GM23248 (cell line): ENCODE measurements at places on chromosomes 3 and 15.
A peak's percentile ranks its signal among the peaks of the same experiment; 100 is the strongest.

- DNase-seq, result no peak
These were observed 90.7 kb upstream of the IQSEC1 start for GRCh38 chr3:13163848-13164382.

- DNase-seq, result no peak
These were observed at the start of the genes DUOX2 and DUOXA2 for GRCh38 chr15:45114076-45114750. Gene DUOX2, minus strand, starts transcription at chr15:45114172. Its CDS starts 761 bp downstream, at chr15:45113411. Gene DUOXA2, plus strand, starts transcription at chr15:45114326. Its CDS starts 280 bp downstream, at chr15:45114606.

DNA sequence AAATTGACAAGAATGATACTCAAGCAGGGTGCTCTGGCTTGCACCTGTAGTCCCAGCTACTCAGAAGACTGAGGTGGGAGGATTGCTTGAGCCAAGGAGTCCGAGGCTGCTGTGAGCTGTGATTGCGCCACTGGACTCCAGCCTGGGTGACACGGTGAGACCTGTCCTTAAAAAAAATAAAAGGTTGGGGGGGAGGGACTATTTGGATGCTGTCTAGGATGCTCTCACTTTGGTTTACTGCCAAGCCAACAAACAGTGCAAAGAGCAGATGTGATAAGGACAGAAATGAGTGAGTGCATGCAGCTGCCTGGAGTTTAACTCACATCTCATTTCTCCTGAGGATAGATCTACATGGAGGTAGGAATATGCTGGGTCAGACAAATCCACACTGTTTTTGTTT, 130.0 kb downstream of the FRMD4B start:
- no peak for DNase-seq

DNA sequence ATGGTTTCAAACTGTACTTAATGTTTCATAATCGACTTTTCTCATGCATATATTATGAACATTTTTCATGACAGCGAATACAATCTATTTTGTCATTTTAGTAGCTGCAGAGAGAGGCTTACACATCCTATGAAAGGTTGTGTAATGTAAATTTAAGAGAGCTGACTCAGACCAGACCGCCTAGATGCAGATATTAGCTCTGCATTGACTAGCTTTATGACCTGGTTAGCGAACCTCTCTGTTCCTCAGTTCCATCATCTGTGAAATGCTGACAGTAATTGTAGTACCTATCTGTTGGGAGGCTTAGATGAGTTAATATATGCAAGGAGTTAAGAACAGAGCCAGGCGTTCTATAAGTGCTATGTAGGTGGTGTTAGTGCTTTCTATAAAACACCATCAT, 116.2 kb upstream of the RASGRP1 start:
- no peak for DNase-seq

GRCh38 chr15:38267421-38268022, 14.9 kb downstream of the SPRED1 start:
- peak; percentile 62 for DNase-seq

- DNase-seq, result peak; percentile 92
These were observed 2.8 kb upstream of the FAM131A start for GRCh38 chr3:184334470-184335158.

- DNase-seq, result no peak
These were observed 63.5 kb downstream of the CHST2 start for GRCh38 chr3:143182866-143183664.

DNA sequence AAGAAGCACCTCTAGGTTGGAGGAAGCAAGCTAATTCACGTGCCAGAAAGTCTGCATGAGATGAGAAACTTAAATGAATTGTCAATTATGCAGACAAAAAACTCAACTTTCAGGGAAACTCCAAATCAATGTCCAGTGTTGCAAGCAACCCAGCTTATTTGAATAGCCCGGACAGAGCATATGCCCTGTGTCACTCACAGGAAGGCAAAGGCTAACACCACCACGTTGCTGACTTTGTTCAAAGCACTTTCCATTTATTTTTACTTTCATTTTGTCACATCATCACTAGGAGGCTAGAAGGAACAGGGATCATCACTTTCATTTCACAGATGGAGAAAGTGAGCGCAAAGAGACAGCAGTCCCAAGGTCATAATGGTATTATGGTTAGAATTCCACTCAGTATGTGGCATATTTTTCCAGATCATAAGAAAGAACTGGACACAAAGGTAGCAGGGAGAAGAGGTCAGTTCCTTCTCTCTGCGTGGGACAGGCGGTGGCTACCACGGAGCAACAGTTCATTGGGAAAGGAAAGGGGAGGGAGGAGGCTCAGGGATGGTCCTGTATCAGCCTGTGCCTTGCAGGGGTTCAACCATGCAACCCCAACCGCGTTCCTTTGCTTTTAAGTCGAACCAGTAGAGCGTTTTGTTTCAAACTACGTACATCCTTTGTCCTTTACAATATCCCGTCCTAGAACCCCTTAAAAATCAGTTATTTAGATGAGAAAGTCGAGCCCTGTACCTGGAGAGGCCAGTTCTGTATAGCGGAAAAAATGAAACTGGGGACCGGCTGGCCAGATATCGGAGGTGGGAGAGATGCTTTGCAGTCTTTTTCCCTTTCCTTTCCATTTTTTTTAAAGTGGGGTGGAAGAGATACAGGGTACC, 1.1 kb downstream of the HEG1 start:
- peak; percentile 76 for DNase-seq

DNA sequence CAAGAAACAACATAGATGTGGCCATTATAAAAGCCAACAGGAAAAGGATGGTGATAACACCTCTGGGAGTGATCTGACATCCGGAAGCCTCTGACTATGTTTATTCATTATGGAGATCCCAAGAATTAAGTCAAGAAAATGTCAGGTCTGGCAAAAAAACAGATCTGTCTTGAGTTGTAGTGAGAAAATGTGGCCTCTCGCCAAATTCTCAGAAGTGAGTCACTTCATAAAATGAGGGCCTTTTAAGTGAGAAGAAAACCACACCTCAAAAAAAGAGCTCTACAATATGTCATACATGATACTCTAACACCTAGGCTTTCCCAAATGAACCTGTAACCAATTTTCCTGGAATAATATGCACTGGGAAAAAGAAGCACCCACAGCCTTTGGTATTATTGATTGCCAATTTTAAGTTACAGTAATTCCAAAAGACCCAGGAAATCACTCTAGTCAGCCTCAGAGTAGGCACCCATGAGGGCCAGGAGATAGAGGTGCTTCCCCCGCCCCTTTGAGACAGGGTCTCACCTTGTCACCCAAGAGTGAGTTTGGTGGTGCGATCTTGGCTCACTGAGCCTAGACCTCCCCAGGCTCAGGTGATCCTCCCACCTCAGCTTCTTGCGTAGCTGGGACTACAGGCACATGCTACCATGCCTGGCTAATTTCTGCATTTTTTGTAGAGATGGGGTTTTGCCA, 38.0 kb downstream of the CCR3 start:
- DNase-seq, result peak; percentile 51

GRCh38 chr15:78314181-78314581, 14.8 kb upstream of the SKIC8 start:
- no peak for DNase-seq

DNA sequence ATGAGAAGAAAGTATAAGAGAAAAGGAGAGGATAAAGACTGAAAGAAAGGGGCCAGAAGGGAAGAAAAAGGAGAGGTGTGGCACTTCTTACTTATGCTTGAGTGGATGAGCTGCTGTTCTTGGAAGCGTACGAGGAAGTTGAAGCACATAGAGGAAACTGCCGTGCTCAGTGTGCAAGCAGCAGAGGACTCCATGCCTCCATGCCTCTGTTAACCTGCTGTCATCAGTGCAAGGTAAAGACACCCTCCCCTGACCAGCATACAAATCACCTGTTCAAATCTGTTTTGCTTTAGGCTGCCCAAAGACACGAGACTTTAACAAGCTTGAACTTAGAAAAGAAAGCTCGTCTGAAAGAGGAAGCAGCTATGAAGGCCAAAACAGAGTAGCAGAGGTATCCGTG, 6.4 kb downstream of the WDR5B start:
- no peak for DNase-seq

- DNase-seq, result no peak
These were observed 131.2 kb downstream of the RORA start for GRCh38 chr15:61097852-61098251.

DNA sequence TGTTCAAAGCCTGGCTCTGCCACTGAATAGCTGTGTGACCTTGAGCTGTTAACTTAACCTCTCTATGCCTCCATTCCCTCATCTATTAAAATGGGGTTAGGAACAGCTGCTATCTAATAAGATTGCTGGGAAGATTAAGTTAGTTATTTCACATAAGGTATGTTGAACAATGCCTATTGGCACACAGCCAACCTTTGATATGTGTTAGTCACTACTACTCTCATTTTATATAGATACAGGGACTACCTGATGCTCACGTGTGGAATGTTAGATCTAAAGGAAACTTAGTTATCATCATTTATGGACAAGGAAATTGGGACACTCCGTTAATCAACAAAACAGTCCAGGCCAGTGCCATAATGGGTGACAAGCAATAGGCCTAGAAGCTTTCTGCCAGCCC, 332.4 kb upstream of the PPP2R3A start:
- no peak for DNase-seq

DNA sequence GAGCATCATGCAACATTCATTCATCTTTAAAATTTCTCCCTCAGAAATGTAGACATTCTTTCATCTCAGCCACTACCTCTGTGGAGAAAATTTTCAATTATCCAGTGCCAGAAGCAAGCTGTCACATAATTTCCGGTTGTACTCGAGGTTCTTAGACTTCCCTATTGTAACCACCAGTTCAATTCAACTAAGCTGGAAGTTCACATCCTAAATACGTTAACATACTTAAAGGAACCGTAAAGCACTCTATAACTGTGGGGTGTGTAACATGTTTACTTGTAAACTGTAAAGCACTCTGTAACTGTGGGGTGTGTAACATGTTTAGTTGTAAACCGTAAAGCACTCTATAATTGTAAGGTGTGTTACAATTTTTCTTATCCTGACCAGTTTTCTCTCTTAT, 150.3 kb downstream of the PLCL2 start:
- DNase-seq, result no peak

DNA sequence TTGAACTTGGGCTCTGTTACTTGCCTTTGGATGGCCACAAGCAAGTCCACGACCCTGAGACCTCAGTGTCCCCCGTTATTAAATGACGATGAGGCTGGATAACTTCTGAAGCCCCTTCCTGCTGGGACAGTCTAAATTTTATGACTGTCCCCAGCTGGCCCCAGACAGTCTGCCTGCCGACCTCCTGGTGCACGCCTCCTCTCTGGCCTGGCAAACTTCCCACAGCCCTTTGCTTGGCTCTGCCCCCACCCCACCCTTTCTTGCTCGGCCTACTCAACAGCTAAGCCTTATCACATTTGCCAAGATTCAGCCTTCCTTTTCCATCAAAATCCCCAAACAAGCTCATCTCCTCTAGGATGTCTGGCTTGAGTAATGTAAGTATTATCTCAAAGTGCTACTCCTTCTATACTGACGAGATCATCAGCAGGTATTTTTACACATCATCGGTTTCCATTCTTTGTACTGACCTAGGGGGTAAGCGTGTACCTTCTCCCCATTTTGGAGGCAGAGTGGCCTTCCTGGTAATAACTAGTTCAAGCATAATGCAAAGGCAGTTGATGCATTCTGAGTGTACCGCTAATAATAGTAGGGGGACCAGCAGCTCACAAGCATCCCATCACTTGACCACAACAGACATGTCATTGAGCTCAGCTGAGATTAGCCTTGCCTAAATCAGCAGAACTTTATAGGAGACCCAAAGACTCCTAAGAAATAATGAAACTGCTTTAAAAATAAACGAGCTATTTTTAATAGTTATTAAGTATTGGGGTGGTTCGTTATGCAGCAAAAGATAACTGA, 120.8 kb upstream of the HACD2 start:
- no peak for DNase-seq

GRCh38 chr3:128942161-128942952, 51.5 kb downstream of the CFAP92 start:
- DNase-seq, result no peak

DNA sequence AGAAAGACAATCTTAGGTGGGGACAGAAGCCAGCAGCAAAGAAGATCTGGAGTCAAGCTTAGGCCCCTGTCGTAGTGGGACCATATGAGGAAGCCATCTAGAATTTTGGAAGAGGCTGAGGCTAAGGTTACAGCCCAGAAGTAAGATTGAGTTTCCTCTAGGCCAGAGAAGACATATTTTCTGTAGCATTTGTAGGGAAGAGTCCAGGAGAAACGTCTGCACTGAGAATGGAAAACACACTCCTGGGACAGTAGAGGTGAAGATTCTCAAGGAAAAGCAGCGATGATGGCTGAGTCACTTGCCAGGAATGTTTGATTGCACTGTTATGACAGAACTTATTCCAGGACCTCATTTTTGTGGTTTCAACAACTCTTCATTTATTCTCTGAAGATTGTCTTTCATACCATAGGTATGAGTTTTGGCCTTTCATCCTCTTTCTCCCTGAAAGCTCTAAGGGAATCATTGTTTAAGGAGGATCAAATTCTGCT, 107.2 kb downstream of the GTPBP8 start:
- peak; percentile 81 for DNase-seq

- DNase-seq, result no peak
These were observed 82.3 kb upstream of the LPP start for GRCh38 chr3:188071636-188072035.

DNA sequence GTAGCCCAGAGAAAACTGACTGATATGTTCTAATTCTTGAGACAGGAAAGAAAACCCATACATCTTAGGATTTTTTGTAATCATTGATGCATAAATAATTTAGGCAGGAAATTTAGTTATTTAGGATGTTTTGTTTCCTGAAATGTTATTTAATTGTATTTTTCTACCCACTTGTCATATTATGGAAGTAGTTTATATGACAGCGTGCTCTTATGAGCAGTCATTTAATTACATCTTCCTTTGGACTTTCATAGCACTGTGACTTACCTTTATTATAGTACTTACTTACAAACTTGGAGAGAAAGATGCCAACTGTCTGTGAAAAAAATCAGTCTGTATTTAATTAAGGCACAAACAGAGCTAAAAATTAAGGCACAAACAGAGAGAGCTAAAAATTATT, 65.0 kb downstream of the AKAP13 start:
- no peak for DNase-seq

DNA sequence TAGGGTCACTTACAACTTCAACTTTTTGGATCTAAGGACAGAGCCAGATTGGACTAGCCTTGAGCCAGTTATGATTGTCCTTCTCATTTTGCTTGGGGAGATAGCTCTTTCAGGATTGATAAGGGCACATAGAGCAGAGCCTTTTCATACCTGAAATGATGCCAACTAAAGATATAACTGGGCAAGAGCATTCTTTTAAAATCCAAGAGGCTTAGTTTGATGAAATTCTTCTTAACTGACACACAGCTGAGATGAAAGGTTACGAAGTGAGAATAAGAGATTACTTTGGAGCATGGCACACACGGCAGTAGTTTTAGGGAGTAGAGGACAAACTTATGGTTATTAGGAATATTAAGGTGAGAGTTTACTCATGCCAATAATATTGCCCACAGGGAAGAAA, 12.7 kb downstream of the CD200 start:
- DNase-seq, result no peak

- DNase-seq, result no peak
These were observed 4.5 kb upstream of the GSK3B start for GRCh38 chr3:120098710-120099109.

- peak; percentile 89 for DNase-seq
These were observed 8.1 kb downstream of the SPATA12 start for GRCh38 chr3:57068437-57069089.
